ENCODE measurements at places on chromosomes 4 and X.
A peak's percentile ranks its signal among the peaks of the same experiment; 100 is the strongest.

DNA sequence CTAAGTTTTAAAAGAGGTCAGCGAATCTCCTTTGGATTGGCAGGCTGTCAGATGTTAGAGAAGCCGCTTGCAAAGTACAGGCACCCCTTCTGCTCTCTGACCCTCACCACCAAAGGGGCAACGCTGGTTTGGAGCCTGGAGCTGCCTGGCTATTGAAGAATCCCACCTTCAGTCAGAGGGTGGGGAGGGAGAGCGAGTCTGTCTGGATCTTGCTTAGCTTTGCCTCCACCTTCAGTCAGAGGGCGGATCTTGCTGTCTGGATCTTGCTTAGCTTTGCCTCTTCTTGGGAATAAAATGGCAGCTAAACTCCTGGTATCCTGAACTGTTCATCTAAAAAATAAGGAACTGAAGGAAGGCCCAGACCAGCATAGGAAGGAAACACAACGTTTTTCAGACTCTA is 7.3 kb downstream of the CCDC110 start:
- DNase-seq, result no peak

GRCh38 chr4:54496412-54496811 is 161.3 kb upstream of the KIT start:
- no peak for DNase-seq

GRCh38 chrX:11778230-11778629 is 20.2 kb downstream of the MSL3 start:
- DNase-seq, result no peak

- no peak for DNase-seq
Measured at GRCh38 chr4:17811078-17811603, 362 bp downstream of the NCAPG start.

- no peak for DNase-seq
Measured at GRCh38 chr4:112604589-112604988, 32.1 kb downstream of the ZGRF1 start.

- DNase-seq, result no peak
Measured at GRCh38 chr4:26715636-26716242, 131.9 kb downstream of the TBC1D19 start.

GRCh38 chr4:81375745-81376144 is 96.0 kb downstream of the RASGEF1B start:
- DNase-seq, result no peak

DNA sequence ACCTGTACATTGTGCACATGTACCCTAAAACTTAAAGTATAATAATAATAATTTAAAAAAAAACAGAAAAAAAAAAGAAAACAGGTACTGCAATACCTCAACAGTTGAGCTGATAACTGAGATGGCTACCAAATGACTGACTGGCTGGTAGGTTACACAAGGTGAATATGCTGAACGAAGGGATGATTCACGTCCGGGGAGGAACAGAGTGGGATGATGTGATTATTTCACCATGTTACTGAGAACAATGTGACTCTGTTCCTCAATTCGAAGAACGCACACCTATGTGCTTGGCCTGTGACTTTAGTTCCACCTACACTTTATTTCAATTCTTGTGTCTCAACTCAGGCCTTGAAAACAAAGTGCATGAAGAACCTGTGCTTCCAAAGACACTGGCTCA is 111.7 kb downstream of the CXXC4 start:
- no peak for DNase-seq

DNA sequence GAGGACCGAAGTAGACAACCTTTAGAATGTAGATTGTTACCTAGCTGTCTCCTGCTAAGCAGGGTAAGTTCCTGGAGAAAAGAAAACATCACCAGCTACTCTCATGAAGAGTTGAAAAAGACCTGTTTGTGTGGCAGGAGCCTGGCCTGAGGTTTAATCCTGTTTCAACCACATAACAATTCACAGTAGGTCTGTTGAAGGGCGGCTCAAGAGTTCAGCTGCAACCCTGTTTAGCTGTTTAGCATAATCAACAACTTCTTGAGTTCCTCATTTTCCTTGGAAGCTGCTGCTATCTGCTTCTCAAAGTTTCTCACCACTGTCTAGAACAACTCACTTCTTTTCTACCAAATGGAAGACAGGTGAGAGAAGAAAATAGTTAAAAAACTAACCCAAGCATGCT is 170.4 kb upstream of the TET2 start:
- no peak for DNase-seq

DNA sequence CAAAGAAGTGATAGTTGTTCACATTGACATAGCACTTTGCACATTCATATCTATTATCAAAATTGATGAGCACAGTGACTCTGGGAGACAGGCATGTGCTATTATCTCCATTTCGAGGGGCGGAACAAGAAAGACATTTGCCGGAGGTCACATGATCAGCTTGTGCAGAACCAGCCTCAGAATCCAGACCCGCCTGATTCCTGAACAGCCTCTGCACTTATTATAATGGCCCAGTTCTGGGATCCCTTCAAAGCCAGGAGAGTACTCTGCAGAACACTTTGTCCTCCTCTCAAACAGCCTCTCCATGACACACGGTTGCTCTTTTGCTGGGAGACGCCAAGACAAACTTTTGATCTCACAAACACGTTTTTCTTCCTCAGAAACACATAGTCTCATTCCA is 48.4 kb downstream of the RWDD4 start:
- no peak for DNase-seq

DNA sequence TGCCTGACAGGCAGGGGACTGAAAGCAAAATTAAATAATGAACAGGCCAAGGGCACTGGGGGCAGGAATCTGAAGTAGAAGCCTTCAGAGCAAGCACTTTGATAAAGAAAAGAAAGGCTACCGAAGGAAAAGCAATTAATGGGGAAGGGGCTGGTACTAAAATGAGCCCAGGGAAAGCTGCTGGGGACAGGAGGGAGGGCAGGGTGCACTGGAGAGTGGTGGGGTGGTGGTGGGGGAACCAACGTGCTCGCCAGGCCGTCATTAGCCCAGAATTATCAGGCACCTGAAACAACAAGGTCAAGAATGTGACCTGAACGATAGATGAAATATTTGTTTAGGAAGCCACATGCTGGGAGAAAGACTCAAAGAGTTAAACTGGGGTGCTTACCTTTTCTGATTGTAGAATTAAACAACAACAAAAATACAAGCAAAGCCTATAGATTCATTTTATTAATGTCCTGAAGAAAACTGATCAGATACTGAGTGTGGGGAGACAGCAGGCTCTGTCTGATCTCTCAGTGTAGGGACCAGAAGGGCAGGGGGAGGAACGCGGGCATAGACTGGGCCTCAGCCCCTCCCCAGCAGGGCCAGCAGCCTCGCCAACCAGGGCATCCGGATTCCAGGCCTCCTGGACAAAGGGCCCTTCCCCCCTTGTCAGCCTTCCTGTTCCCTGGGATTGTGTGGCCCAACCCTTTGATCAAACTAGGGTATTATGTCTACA is 239.7 kb upstream of the KLF3 start:
- no peak for DNase-seq

- no peak for DNase-seq
Measured at GRCh38 chr4:109803924-109804571, 2.2 kb upstream of the CFI start.

DNA sequence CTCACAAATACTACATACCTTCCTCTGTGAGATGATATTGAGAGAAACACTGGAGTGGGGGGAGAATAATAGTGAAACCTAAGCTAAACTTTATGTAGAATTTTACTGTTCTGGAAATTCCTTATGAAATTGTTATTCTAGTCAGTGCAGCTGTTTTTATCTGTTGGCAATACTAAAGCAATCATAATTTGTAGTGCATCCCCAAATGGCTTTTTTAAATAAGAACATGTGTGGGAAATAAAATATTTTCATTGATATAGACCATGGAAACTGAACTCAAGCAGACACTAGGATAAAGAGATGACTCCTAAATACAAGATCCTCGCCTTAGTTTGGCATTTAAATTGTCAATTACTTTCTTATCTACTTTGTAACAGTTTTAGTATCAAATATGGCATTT is 51.1 kb downstream of the SEC24D start:
- DNase-seq, result no peak

- DNase-seq, result no peak
Measured at GRCh38 chr4:173859091-173859713, 329.2 kb upstream of the HAND2 start.

DNA sequence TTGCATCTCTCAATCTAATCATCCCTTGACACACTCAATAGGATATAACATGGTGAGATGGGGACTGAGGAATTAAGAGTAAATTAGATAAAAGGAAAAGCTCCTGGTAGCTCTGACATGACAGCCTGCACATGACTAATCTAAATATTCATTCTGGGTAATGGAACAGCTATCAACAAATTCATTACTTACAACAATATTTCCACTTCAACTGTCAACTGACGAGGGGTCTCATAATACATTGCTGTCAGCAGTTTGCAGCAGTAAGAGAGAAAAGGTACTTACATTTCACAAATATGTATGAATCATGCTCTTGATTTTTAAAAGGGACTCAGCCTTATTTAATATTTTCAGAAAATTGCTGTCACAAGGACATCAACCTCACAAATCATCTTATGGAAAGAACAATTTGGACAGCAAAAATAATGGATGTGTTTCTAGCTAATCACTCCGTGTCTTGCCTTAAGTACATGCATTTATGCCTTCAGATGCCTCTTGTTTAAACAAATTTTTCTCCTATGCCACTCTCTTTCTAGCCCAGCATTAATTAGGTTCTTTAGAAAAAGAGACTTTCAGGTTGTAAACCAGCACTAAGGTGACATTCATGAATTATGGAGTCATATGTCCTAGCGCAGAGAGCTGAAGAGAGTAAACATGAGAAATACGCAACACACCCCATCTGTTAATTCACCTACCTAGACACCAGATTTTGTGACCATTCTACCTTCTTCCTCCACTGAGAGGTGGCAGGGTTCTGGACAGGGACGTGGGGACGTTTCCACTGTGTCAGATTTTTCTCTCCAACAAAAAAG is 99.6 kb upstream of the TMEM150C start:
- no peak for DNase-seq

DNA sequence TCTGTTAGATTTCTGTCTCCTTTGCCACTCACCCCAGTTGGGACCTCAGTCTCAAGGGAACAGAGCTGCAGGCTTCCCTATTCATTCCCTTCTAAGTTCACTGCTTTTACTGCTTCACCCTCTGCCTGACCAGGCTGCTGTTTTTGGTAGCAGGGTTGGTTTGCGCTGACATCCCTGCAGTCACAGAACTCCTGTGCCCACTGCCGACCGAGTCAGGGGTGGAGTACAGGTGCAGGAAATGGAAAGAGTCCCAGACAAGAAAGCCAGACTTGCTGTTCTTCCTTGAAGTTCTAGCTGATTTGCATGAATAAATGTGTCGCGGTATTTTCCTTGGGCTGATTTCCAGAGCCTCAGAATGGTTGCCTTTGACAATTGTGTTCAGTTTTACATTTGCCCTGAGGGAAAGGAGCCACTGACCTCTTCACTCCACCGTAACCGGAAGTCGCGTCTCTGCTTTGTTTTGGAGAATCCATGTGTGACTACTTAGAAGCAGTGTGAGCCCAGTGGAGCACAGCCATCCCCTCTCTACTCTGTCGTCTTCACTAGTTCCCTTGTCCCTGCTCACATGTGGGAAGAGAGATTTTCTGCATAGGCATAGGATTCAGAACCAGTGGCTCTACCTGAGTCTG is 84.8 kb downstream of the TNIP2 start:
- DNase-seq, result no peak

GRCh38 chrX:13167481-13168231 is 123.2 kb upstream of the FAM9C start:
- no peak for DNase-seq

DNA sequence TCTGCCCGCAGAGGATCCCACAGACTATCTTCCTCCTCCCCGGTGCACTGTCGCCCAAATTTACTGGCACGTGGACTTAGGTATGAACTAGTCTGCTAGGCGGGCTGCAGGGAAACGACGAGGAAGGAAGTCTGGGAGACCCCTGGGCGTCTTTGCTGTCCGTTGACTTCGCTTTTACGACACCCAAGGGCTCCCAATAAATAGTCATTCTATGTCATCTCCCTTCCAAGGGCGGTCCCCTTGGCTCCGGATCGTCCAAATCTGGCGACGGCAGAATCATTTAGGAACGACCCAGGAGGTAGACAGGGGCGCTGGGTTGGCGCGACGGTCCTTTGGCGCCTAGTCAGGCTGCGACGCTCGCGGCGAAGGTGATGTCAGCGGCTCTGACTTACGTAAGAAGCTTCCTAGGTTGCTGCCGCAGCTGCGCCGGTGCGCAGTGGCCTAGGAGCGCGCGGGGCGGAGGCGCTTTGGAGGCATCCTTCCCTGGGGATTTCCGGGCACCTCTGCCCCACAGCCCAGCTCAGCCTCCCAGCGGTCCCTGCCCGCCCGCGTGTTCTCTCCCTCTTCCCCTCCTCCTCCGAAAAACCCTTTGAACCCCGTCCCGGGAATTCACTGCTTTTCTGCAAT is 2.2 kb downstream of the NHS start:
- DNase-seq, result peak; percentile 80

GRCh38 chr4:142809559-142809958 is 36.5 kb downstream of the INPP4B start:
- DNase-seq, result no peak

- DNase-seq, result no peak
Measured at GRCh38 chr4:168441412-168441811, 38.9 kb downstream of the DDX60L start.

DNA sequence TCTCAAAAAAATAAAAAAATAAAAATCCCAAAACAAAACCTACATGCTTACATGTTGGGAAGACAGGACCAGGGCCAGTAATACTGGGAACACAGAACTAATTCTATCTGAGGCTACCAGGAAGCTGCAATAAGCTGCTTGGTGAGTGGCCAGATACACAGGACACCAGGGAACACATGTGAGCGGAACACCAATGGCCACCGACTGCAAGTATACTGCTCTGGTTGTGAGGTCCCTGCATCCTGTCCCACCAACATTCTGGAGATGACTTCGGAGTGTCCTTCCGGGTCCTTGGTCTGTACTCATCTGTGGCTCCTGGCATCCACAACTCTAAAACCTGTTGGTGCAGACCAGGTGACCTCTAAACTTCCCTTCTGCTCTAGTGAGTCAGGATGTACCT is 2.7 kb downstream of the TNIP2 start:
- no peak for DNase-seq

DNA sequence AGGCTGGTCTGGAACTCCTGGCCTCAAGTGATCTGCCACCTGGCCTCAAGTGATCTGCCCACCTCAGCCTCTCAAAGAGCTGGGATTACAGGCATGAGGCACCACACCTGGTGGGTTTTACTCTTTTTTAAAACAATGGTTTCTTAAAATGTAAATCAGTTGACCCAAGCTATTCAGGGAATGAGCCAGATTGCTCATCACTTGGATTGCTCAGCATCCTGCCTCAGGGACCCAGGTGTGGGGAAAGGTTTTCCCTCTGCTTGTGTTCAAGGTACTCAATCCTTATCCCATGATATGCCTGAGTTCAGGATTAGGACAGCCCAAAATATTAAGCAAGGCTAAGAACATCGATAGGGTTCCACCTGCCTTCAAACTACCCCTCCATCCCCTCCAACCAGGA is 67.4 kb downstream of the CHRNA9 start:
- DNase-seq, result no peak

Data from NCI-H2107 (cell line).